Anterior cingulate cortex (tissue), 58 donors: ENCODE measurements at places on chromosomes 13 and 19.

DNA sequence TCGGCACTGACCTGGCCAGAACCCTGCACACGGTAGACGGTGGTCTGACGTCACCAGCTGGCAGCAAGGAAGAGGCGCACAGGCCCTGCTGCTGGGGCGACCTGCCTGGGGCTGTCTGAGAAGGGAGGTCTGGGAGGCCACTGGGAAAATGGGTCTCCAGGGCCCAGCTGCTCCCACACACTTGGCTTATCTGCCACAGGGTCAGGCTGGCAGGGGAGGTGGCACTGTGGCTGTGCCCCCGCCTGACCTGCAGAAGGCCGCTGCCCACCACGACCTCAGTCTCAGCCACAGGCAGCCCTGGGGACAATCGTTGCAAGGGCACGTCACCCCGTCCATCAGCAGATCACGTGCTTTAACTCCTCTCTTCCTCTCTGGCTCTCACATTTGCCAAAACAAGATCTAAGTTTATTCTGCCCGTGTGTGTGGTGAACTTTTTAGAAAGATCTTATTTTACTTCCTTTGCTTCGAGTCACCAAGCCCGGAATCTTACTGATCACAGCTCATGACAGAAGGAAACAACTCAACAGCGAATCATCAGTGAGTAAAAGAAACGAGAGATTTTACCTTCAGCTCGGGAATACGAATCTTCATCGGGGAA lies 45.2 kb upstream of the RANBP3 start:
- no peak for DNase-seq

- no peak for DNase-seq
Observed at GRCh38 chr13:98080280-98080679, 62.6 kb upstream of the FARP1 start.

DNA sequence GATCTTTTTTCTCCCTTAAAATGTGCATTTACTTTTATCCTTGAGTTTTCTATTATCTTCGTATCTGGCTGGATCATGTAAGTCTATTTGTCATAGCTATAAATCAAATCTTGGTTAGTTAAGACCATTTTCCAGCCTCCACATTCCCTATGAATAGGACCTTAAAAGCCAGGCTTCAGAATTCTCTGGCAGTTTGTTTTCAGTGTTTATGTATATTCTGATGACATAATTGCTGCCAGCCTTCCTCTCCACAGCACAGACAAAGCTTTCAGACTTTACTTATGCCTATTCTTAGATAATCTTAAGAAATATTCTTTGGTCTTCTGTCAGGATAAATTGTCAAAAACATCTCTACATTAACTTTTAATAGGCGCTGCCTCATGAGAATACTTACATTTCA lies 870.8 kb upstream of the SPRY2 start:
- DNase-seq = no peak

- no peak for DNase-seq
Observed at GRCh38 chr19:1810439-1811160, 1.5 kb downstream of the ATP8B3 start.

GRCh38 chr19:3440082-3440481 lies 40.2 kb downstream of the SMIM24 start:
- no peak for DNase-seq

- DNase-seq = no peak
Observed at GRCh38 chr19:39408392-39409207, 2.0 kb downstream of the ZFP36 start.

DNA sequence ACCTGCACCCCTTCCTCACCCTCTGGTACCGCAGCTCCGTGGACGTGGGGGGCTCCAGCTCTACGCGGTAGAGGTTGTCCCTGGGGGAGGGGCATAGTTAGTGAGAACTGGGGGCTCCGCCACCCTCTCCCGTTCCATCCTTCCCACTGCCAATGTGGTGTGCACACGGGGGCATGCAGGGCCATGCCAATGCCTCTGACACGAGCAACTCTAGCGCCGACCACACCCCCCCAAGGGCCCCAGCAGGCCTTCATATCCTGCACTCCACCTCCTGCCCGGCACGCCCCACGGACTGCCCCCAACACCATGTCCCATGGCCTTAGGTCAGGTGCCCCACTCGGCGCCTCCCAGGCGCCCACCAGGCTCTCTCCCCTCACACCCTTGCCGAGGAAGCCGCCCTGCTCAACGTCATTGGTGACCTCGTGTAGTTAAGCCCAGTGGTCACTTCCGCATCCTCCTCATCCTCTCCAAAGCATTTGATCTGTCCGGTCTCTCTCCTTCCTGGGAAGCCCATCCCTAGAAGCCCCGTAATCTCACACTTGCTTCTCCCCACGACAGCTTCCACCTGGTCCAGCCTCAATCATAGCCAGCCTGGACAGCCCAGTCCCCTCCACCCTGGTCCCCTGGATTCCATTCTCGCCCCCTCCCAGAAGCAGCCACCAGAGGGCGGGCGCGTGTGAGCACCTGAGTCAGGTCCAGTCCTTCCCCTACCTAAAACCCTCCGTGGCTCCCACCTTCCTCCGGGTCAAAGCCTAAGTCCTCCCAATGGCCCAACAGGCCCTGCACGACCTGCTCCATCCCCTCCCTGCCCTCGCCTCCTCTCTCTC lies 2.1 kb downstream of the SEMA6B start:
- no peak for DNase-seq

GRCh38 chr13:71090990-71091389 lies 776.0 kb downstream of the DACH1 start:
- DNase-seq = no peak

GRCh38 chr19:41232686-41233085 lies 13.7 kb downstream of the AXL start:
- no peak for DNase-seq

DNA sequence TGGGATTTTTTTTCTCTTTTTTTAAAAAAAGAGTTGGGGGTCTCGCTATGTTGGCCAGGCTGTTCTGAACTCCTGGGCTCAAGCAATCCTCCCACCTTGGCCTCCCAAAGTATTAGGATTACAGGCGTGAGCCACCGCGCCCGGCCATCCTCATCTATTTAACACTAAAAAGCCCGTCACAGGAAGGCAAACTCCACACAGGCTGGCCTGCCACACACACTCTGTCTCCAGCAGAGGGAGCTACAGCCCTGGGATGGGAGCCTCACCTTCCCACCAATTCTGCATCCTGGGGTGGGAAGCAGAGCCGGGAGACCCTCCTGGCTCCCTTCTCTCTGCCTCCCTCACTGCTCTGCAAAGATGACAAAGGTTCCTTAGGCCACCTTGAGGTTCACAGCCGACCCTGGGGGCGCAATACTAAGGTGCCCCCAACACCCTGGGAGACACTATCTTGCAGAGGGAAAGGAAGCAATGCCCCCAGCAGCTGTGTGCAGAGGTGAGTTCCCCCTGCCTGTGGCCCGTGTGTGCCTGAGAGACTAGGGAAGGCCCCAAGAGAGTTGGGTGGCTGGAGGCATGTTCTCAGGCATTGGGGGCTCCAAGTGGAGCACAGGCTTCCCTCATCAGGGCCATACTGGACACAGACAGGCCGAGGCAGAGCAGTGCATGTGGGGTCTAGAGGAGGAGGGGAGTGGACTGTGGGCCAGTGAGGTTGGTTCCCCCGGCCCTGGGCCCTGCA lies 27.4 kb upstream of the TIMM44 start:
- no peak for DNase-seq

GRCh38 chr19:855566-856120 lies 3.5 kb downstream of the ELANE start:
- DNase-seq = no peak

GRCh38 chr19:4365791-4366665 lies 22.7 kb downstream of the MPND start:
- no peak for DNase-seq

- no peak for DNase-seq
Observed at GRCh38 chr19:48961673-48962028, 3.5 kb upstream of the FTL start.

DNA sequence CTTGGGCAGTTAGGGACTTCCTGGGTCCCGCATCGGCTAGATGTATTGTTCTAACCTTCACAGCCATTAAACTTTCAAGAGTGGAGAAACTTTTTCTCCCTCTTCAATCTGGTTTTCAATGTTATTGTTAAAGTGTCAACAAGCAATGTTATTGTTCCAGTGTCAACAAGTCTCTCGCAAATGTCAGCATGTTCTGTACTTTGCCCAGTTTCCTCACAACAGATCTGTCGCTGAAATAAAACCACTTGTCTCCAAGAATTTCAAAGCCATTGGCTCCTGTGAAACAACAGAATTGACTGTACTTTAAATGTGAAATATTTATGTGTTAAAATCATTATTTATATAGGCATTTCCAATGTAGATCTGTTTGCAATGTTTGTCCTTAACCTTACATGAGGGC lies 138.0 kb downstream of the ITGBL1 start:
- no peak for DNase-seq

- DNase-seq = no peak
Observed at GRCh38 chr13:46586751-46587514, 34.0 kb downstream of the LRCH1 start.

GRCh38 chr13:94950303-94950702 lies 238.0 kb upstream of the SOX21 start:
- DNase-seq = no peak

DNA sequence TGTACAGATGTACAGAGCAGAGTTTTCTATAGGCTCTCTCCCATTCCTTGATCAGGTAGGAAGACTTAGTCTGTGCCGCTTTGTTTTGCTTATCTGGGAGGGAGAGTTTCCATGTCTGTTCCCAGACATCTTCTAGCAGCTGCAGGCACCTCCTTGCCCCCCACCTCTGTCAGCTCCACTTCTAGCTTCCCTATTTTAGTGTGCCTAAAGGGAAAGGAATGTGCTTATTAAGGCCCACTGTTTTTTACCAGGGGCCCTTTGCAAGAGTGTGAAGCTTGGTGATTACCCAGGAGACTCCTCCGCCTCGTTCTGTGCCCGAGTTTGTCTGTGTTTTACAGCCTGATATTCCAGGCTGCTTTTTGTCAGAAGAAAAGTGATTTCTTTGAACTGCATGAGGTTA lies 1984.4 kb downstream of the OLFM4 start:
- DNase-seq = no peak

DNA sequence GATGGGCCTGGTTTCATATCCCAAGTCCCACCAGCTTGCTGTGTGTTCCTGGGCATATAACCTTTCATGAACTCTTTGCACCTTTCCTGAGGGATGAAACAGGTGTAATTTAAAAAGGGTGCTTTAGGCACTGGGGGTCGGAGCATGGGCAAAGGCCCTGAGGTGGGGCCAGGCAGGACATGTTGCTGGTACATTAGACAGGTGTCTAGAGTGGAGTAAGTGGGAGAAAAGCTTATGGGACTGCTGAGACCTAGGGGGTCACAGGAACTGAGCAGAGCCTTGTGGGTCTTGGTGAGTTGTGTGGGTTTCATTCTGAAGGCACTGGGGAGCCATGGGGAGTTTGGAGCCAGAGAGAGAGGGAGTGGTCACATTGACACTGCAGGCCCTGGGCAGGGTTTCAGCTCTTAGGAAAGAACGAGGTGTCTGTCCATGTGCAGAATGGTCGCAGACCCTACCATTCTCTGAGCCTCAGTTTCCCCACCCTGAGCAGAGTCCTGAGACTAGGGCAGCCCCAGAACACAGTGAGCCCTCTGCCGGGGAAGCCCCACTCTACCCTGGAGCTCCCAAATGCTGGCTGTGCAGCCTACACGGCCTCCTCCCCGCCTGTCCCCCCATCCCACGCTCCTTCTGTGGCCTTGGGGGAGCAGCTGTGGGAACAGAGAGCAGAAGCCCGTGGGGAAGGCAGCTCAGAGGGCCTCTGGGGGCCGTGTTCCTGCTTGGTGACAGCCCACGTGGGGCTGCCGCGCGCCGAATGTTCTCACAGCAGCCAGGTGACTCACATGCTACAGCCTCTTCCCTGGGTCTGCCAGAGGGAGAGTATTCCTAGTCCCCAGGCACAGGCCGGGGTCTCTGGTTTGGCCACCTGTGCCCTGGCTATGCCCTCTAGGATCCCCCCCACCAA lies 7.3 kb upstream of the HOMER3 start:
- DNase-seq = no peak

DNA sequence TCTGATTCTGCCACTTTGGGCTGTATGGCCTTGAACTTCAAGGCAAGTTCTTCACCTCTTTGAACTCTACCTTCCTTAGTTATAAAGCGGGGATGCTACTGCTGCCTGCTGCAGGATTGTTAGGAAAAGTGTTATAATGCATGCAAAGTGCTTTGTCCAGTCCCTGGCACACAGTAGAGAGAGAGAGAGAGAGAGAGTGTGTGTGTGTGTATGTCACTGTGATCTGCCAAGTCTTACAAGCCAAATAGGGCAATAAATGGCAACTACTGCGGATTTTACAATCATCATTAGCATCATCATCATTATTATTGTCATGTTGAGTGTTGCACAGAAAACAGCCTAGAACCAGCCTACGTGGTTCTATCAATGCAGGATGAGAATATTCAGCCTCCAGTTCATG lies 136.1 kb downstream of the ZDHHC20 start:
- DNase-seq = no peak

DNA sequence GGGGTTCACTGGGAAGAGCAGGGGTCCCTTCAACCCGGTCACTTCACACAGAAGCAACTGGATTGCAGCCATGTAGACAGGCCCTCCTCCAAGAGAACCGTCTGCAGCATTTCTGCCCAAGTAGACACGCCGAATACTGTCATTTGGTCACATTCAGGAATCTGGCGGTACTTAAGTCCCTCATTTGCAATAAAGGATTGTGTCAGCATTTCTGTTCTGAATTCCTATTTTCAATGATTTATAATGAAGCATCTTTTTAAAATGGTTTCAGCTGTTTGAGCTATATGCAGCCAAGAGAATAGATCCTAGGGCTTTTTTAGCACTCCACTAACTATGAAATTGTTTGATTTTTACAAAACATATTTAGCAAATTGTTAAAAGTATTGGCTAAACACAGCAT lies 143.5 kb upstream of the SOX1 start:
- no peak for DNase-seq

DNA sequence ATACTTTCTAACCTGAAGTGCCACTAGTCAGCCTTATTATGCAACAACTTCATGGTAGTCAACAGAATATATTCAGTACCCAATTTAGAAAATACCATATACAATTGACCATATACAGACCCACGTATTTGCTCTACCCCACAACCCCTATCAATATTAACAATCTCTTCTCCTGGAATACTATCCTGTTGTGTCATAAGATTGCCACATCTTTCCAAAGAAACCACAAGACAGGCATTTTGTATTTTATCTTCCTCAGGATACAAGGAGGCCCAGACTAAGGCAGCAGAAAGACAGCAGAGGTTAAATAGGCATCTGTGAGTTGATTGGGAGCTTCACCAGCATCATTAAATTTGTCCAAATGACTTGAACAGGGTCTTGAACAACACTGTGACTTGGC lies 4.5 kb downstream of the SPART start:
- DNase-seq = no peak

GRCh38 chr13:61728471-61728870 lies 312.8 kb upstream of the PCDH20 start:
- DNase-seq = no peak

- DNase-seq = no peak
Observed at GRCh38 chr13:27918041-27918917, 1.5 kb upstream of the PDX1 start.
